Hematopoietic multipotent progenitor cell (in vitro differentiated cells): ENCODE measurements at places on chromosomes 2 and 18.
A peak's percentile ranks its signal among the peaks of the same experiment; 100 is the strongest.

DNA sequence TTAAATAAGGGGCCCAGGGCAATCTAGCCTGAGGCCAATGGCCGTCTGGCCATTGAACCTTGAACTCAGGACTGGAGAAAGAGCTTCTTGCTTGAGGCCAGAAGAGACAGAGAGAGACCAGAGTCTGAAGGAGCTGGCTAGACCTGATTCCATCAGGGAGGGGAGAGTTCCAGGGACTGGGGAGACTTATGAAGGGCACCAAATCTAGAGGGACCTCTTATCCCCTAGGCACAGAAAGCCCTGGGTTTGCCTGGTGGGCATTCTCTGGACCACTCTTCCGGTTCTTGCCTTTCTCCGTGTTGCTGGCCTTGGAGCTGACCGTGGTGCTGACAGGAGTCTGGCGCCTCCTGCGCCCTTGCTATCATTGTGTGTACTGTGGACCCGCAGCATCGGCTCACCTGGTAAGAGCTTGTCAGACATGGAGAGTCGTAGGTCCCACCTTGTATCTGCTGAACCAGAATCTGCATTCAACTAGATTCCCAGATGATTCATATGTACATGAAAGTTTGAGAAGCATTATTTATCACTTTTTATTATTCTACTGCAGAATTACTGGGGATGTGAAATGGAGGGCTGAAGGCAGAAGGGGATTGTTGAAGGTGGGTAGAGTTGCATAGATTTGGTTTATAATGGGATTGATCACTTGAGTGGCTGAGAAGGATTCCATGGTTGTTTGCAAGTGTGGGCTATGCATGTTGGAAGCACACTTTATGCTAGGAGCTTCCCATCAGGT is 4.3 kb upstream of the TRPM8 start:
- no peak for DNase-seq

- DNase-seq = no peak
Observed at GRCh38 chr2:156522864-156523440, 86.8 kb downstream of the GPD2 start.

- DNase-seq = no peak
Observed at GRCh38 chr2:110869472-110870446, 137.4 kb downstream of the ACOXL start.

- no peak for DNase-seq
Observed at GRCh38 chr2:171956135-171956825, 34.0 kb downstream of the HAT1 start.

DNA sequence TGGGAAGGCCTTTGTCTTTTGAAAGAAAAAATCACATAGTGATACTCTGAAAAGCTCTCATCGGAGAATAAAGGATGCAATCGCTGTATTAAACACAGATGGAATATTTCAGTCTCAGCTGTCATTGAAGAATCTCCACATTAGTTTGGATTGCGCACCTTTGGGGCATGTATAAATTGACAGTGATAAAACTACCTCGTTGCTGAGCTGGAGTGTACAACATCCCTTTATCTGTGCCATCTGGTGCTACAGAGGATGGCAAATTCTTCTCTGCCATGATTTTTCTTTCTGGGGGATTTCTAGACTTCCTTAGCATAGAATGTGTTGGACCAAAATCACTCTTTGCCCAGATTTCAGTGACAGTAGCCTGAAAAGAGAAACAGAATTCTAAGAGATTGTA is 185.3 kb downstream of the PARD3B start:
- no peak for DNase-seq

- DNase-seq = peak; percentile 31
Observed at GRCh38 chr2:148642891-148643416, 1.6 kb upstream of the EPC2 start.

DNA sequence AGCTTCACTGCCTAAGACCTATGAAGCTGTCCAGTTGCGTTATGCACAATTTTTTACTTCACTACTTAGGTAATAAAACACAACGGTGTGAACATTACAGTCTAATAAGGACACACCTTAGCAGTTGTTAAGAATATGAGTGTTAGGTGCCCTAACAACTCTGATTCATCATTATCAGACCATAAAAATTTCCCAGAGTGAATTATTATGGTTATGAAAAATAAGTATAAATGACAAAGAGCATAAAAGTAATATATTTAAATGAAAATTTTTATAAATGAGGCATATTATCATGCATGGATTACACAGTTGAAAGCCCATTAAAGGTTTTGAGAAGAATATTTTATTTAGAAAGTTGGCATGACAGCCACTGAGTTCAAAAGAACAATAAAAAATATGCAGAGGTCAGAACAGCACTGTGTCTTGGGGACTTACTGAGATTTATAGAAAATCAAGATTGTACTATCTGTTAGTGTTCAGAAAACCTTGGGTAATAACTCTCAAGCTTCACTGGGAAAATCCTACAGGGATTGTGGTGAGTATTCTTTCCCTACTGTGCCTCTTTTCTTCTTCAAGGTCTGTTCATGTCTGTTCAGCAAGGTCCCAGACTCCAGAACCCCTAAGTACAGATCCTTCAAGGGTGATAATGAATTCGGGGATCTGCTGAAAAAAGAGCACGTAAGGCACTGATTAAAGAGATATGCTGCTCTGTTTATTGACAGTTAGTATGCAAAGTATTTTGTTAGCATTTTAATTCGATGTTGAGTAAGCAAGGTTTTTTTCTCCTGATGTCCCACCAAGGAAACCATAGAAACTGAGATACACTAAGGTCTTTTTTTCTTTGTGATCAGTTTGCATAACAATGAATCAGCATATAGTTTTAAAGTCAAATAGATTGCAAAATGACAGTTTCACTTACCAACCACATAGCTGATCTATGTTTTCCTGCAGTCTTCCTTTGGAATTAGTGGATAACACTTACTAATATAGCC is 250.0 kb downstream of the DSEL start:
- no peak for DNase-seq

GRCh38 chr2:156704132-156704531 is 268.0 kb downstream of the GPD2 start:
- DNase-seq = no peak

DNA sequence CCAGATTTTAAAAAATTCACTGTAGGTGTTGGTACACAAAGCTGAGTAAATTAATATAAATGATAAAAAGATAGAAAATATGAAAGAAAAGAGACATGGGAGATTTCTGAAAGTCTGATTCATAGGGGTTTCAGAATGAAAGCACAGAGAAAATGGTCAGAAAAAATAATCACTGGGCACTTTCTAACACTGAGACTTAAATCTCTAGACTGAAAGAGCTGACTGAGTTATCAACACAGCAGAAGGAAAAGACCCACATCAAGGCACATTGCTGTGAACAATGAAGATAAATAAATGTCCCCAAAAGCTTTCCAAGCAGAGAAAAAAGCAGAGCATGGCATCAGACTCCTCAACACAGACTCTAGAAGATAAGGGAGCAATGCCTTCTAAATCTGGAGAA is 277.2 kb downstream of the BCL2 start:
- DNase-seq = no peak

DNA sequence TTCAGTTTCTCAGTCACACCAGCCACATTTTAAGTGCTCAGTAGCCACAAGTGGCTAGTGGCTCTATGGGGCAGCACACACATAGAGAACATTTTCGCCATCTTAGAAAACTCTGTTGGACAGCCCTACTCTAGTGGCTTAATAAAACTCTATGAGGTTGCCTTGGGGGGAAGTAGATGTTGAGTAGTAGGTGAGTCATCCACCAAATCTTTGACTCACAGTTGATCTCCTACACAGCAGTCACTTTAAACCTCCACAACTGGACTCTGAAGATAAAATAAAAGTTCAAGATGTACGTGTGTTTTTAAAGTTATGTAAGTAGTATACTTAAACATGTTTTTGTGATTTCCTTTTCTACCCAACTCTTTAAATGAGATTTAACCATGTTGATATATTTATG is 379.0 kb downstream of the SETBP1 start:
- DNase-seq = no peak

DNA sequence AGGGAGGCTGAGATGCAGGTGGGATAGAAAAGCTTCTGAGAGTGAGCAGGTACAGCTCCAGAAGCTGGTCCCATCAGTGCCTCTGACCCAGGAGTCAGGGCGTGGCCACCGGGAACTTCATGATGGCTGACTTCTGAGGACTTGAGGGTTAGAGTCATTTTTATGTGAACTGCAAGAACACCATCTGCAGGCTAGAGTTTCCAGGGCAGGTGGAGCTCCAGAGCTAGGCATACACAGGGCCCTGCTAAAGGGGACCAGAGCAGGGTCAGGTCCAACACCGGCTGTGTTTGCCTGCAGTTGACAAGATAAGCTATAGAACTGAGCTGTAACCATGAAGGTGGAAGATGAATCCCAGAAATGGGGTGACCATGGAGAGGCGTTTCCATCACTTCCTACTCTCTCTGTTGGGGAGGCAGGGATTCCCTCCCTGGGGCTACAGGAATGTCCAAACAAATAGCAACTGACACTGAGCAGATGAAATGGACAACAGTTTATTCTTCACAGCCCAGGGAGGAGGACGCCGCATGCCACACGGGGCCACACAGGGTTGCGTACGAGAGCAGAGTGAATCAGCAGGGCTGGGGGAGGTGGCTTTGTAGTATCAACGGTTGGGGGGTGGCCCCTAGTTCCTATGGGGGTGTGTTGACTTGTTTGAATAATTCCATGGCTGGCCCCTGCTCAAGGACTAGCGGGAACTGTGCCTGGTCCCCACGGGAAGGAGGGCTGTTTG is 77.6 kb upstream of the ZNF516 start:
- DNase-seq = no peak

DNA sequence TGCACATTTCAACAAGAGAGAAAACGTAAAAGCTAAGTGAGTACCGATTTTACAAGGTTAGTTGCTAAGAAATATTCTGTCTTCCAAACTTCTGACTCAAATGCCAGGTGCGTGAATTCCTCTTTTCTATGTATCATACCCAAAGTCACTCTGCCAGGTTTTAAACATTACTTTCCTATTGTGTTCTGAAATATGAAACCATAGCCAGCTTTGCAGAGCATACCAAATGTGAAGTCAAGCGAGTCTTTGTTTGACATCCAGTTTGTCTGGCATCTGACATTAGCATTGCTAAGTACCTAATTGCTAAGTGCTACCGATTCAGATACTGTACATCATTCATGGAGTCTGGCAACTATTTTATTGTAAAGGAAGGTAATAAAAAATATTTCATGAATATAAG is 321.9 kb upstream of the GALNT5 start:
- no peak for DNase-seq

DNA sequence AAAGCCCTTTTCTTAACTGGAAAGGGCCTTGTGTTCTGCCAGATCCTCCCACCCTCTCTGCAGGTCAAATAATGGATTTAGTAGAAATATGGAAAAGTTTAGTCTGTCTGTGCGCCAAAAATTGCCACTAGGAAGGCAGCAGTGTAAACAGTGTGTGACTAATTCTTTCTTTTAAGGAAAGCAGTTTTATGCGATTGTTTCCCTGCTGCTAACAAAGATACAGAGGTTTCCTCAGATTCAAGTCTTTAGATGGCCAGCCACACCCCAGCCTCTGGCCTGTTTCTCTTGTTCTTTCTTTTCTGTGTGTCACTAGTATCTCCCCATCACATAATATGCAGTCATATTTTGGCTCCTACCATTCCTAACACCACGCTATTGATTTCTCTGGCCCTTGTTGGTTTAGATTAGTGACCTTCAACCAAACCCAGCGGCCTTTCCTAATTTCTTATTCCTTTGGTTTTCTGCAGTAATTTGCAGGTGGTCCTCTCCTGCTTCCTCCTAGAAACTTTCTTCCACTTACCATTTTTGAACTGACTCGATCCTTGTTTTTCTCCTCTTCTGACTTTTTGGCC is 157.4 kb downstream of the LTBP1 start:
- DNase-seq = no peak

- no peak for DNase-seq
Observed at GRCh38 chr2:186693446-186693832, 421 bp upstream of the FAM171B start.

DNA sequence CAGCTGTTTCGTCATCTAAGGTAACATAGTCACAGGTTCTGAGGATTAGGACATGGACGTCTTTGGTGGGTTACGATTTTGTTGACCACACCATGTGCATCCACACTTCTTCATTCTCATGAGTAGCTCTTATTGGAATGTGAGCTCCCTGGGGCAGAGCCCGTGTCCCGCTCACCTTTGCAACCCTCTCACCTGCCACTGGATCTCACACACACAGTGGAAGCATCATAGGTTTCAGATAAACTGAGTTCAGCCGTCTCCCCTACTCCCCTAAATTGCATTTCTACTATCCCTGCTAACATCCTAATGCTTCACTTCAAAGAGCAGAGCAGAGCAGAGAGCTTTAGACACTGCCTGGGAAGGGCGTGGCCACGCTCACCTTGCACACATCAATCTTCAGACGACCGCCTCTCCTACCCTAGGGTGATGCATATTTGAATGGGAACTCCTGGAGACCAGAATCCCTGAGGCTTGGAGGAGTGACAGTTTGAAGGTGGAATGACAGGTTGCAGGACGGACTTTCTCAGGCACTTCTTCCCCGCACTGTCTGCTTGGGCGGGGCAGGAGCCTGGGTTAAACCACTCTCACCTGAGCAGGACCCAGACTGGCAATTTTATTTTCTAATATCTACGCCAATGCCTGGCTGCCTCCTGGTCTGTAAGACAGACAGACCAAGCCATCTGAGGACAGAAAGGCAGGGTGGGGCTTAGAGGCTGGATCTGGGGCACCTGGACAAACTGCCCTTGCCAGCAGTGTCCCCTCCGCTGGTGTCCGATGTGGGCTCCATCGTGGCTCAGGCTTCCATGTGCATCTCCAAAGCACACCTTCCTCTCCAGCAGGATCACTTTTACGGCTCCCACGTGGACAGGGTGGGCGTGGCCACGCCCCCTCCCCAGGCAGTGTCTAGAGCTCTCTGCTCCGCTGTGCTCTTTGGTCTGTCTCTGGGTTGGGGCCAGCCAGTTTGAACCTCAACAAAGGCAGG is 229.5 kb upstream of the COPS8 start:
- no peak for DNase-seq

- DNase-seq = no peak
Observed at GRCh38 chr18:24127735-24128134, 11.1 kb upstream of the CABYR start.

- DNase-seq = no peak
Observed at GRCh38 chr2:197450465-197450864, 2.9 kb upstream of the COQ10B start.

DNA sequence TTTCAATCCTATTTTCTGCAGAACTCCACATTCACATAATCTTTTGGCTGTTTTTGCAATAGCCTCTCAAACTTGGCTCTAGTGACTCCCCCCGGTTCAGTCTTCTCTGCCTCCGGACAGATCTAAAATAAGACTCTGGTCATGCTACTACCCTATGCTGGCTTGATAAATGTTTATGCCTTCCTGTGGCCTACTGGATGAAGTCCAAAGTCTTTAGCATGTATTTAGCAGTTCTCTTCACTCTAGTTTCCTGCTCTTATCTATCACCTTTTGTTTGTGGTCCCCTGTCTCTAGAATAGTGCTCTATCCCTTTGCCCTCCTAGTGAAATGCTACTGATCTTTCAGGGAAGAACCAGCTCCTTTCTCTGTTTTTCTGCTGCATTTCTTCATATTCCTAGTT is 14.4 kb downstream of the ADCYAP1 start:
- DNase-seq = no peak
